ENCODE measurements at places on chromosomes 4 and X.

DNA sequence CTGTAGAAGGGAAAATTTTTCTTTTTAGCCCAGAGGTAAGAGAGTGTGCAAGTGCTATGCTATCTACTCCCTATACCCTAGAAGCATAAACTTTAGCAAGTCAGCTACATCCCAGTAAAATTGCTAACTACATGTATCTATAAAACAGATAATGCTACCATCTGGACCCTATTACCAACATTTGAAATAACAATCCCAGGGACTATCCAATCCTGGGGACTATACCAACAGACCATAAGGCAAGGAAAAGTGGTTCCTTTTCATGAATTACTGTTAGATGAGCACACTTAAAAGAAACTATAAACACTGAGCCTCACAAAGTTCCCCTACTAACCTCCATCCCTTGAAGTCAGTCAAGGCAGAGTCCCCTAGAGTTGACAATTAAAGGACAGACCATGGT, 213.6 kb upstream of the VEGFC start:
- DNase-seq = no peak

DNA sequence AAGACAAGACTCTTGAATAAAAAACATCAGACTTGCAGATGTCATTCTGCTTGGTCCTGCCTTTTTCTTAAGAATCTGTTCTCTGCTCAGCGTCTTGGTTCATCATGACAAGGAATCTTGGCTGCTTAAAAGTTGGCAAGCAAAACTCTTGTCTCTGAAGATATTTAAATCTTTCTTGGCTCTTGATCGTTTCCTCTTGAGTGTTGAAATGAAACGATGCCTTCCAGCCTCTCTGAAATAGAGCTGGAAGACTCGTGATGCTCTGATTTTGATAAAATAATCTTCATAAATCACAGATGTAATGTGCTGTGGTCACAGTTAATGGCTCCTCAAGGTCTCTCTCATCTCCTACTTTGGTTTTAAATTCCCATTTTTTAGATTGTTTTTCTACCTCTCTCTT, 39.9 kb upstream of the TMEM192 start:
- no peak for DNase-seq

DNA sequence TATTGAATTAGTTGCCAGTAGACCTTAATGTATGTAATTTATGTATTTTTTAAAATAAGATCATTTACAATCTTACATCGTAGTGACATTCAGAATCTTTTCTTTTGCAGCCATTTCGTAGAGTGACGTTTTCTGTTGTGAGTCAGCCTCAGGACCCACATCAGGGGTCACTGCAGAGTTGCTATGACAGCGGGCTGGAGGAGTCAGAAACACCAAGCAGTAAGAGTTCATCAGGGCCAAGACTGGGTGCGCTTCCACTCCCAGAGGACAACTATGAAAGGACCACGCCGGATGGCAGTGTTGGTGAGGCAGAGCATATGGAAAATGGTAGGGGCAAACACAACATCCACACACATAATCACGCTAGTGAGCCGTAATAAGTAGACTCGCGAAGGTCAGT, 199.9 kb downstream of the PCDH7 start:
- DNase-seq = no peak

DNA sequence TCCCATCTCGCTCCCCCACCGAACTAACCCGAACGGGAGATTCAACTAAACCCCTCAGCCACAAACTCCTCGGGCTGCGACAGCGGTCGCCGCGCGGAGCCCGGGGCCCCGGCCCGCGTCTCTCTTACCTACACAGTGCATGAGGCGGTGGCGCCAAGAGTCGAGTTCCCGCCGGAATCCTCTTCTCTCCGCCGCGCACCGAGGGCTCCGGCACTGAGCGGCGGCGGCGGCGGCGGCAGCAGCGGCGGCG, 160 bp downstream of the LCORL start:
- DNase-seq = no peak

- no peak for DNase-seq
Observed at GRCh38 chr4:123624959-123625358, 228.4 kb downstream of the SPRY1 start.

DNA sequence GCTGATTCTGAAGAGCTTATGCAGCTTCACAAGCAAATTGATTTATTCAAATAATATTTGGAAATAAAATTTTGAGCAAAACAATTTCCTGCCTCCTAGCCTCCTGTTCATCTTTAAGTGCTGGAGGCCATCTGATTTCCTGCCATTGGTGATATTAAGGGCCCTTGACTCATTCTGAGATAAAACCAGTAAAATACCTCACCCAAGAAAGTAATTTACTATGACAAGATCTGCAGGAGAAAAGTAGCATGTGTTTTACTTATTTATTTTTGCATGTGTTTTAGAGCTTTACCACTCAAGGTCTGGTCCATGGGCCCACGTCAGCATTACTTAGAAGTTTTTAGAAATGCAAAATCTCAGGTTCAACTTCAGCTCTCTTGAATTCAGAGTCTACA, 67.7 kb downstream of the DCLK2 start:
- DNase-seq = no peak

- DNase-seq = no peak
Observed at GRCh38 chr4:40423735-40424134, 88.6 kb downstream of the CHRNA9 start.

GRCh38 chrX:3370656-3371055, 24.2 kb upstream of the MXRA5 start:
- DNase-seq = no peak

DNA sequence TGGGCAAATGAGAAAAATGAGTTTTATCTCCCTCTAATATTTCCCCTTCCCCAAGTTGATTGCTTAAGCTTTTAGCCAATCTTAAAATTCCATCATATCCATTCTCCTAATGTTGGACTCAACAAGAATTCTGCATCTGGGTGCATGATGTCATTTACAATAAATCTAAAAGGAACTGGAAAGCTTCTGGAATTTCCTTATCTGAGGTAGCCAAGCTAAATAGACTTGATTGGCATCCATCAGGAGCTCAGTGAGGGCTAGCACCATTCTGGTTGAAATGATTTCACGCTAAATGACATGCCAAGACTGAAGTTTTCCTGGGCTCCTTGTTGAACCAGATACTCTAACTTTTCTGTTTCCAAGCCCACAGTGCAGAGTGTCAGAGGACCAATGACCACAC, 110.3 kb upstream of the SCML1 start:
- DNase-seq = no peak

GRCh38 chr4:2792711-2793585, at the start of gene SH3BP2:
Gene SH3BP2 (plus strand): TSS chr4:2793085. CDS start chr4:2820618, 27,533 bp downstream.
- no peak for DNase-seq

- no peak for DNase-seq
Observed at GRCh38 chr4:167544391-167544790, 310.1 kb upstream of the SPOCK3 start.

- DNase-seq = no peak
Observed at GRCh38 chr4:20684852-20685763, 15.2 kb upstream of the PACRGL start.

GRCh38 chr4:3781193-3781886, 15.2 kb downstream of the ADRA2C start:
- no peak for DNase-seq

DNA sequence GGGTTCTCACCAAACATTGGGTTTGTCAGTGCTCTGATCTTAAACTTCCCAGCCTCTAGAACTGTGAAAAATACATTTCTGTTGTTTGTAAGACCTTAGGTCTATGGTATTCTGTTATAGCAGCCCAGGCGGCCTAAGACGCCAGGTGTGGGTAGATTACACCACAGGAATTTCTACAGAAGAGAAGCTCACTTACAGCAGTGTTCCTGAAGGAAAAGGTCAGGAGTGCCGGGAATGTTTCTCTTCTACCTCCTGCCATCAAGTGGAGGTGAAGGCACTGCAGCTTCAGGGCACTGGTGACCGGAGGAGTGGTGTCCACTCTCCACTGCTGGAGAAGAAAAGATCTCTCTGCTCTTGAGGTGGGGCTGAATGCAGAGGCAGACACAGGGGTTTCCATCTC, 45.7 kb downstream of the FHDC1 start:
- no peak for DNase-seq

GRCh38 chrX:120732461-120732860, 102.6 kb upstream of the C1GALT1C1 start:
- no peak for DNase-seq

- DNase-seq = no peak
Observed at GRCh38 chrX:101429934-101430333, 21.9 kb downstream of the HNRNPH2 start.

DNA sequence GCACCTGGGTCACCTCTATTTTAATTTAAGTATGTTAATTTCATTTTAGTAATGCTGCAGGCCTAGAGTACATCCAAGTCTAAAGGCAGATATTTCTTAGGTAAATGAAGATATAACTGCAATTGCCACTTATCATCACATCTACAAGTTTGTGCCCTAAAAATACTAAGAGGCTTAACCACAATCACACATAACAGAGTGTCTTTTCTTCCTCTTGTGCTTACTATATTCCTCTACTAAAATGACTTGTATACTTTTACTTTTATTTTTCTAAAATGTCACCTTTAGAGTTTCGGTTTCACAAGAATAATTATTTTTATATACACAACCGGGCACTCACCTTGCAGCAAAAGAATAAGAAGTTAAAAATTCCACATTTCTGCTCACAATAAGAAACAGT, 77.9 kb downstream of the EFHC2 start:
- no peak for DNase-seq

GRCh38 chr4:73341454-73341853, 62.6 kb upstream of the ALB start:
- no peak for DNase-seq

GRCh38 chr4:98623126-98623802, 35.1 kb downstream of the TSPAN5 start:
- no peak for DNase-seq

GRCh38 chrX:80667967-80668366, 141.7 kb downstream of the BRWD3 start:
- DNase-seq = no peak

DNA sequence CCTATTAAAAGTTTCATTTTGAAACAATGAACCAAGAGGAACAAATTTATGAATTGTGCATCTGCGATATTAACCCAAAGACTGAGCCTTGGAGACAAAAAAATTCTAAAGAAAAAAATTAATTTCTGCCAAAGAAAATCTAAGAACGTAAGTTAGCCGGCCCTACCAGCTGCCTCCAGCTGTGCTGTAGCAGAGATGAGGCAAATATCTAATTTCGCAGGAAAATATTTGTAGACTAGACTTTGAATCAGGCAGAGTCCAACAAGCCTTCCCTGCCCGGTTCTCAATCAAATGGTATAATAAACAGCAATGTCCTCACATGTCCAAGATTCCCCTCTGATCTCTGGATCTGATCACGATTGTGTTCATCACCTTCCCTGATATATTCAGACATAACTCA, 21.2 kb upstream of the SMIM20 start:
- DNase-seq = no peak

DNA sequence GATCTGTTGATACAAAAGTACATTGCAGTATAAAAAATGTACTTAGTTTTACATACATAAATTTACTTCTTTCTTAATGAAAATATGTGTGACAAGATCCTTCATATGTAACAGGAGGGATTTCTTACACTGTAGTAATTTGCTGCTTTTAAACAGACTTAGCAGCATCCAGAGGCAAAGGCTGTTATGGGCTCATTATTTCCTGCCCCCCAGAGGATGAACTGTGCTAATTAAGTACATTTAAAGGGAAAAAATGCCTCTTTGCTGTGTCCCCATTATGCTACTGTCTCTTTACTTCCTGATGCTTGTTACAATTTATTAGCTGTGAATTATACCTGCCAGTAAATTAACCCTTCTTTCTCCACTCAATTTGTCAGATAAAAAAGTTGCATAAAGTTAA, 47.1 kb downstream of the NDST3 start:
- no peak for DNase-seq

DNA sequence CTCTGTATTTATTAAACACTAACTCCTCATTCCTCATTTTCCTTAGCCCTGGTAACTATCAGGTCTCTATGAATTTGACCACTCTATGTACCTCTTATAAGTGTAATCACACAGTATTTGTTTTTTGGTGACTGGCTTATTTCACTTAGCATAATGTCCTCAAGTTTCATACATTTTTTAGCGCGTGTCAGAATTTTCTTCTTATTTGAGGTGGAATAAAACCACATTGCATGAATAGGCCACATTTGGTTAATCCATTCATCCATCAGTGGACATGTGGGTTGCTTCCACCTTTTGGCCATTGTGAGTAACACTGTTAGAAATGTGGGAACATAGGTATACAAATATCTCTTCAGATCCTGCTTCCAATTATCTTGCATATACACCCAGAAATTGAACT, 341.2 kb upstream of the BOD1L1 start:
- DNase-seq = no peak

GRCh38 chr4:176781739-176782100, 11.0 kb downstream of the VEGFC start:
- DNase-seq = no peak

DNA sequence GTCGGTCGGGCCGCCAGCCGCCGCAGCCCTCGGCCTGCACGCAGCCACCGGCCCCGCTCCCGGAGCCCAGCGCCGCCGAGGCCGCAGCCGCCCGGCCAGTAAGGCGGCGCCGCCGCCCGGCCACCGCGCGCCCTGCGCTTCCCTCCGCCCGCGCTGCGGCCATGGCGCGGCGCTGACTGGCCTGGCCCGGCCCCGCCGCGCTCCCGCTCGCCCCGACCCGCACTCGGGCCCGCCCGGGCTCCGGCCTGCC, 213 bp downstream of the NFKB1 start:
- DNase-seq = no peak

GRCh38 chr4:80732010-80732409, 298.5 kb upstream of the BMP3 start:
- no peak for DNase-seq

GRCh38 chrX:100296183-100296753, 113.8 kb downstream of the PCDH19 start:
- no peak for DNase-seq

- no peak for DNase-seq
Observed at GRCh38 chr4:150931796-150932195, 83.3 kb downstream of the LRBA start.

- no peak for DNase-seq
Observed at GRCh38 chr4:81666491-81666890, 194.8 kb upstream of the RASGEF1B start.

DNA sequence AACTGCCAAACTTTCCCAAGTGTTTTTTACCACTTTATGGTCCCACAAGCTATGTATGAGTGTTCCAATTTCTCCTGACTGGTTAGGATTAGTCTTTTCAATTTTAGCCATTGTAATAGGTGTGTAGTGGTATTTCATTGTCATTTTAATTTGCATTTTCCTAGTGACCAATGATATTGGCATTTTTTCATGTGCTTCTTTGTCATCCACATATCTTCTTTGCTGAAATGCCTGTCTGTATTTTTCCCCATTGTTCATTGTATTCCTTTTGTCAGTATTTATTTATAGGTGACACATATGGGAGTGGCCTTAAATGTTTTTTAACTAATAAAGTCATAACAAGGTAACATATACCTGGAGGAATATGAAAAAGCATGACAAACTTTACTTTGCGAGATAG, 9.2 kb upstream of the UBE2D3 start:
- no peak for DNase-seq
